ENCODE measurements at places on chromosomes 7 and 10. TPM values are rescaled to one million over a fixed set of nuclear protein-coding genes. Genes with fewer than 3 reads are reported as not detected.

The DHX32 gene
- total RNA-seq: 54.0 TPM

The MMD2 gene
- total RNA-seq: not detected

The MSMB gene
- total RNA-seq: not detected

GRCh38 chr10:44888886-44889285, 22.3 kb upstream of the TMEM72 start:
- no peak overlapping the region for H3K4me3 ChIP-seq
- H3K27ac ChIP-seq: no peak overlapping the region
- H3K36me3 ChIP-seq: no peaks in the 10 kb centered on the region
- H3K4me1 ChIP-seq: peaks cover 7% of the 10 kb centered on the region

GRCh38 chr7:96479015-96479645, 157.2 kb upstream of the SLC25A13 start:
- H3K27ac ChIP-seq: no peak overlapping the region
- no peak for DNase-seq
- H3K27me3 ChIP-seq: no peaks in the 10 kb centered on the region

DNA sequence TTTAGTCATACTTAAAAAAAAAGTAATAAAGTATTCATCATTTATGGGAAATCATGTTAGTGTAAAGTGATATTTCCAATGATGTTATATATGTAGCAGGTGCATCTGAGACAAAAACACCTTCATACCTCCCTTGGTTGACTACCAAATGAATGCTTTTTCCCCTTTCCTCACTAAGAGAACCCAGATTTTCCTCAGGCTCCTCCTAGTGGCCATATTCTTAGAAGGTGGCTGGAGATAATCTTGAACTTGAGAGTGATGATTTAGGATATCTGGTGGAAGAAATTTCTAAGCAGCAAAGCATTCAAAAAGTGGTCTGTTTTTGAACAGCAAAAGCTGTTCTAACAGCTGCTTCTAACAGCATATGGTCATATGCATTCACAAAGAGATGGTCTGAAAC, 16.8 kb upstream of the DNAH11 start:
- no peaks in the 10 kb centered on the region for H3K36me3 ChIP-seq
- no peak overlapping the region for H3K27ac ChIP-seq
- H3K4me1 ChIP-seq: no peaks in the 10 kb centered on the region
- no peak overlapping the region for H3K4me3 ChIP-seq

DNA sequence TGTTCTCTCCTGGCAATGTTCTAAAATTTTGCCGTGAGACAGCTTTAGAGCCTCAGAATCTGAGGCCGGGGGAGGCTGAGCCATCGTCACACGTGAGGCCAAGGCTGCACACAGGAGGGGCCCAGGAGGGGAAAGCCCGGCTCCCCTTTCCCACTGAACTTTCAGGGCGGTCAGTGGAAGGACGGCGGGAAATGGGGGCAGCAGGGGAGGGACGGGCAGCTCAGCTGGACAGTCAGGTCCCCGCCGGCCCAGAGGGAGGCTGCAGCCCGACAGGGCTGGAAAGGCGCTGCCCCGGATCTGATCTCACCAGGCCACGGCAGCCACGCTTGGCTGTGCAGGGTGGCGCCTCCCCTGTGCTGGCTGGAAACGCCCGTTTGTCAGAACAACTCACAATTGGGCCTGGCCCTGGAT, 43.3 kb upstream of the ADGRA1 start:
- no peaks in the 10 kb centered on the region for H3K36me3 ChIP-seq
- no peak for DNase-seq
- H3K27ac ChIP-seq: no peak overlapping the region
- H3K4me3 ChIP-seq: no peak overlapping the region
- H3K4me1 ChIP-seq: no peaks in the 10 kb centered on the region

GRCh38 chr7:43726466-43726865, 2.9 kb downstream of the COA1 start:
- H3K4me3 ChIP-seq: no peak overlapping the region
- H3K27ac ChIP-seq: no peak overlapping the region
- DNase-seq: no peak
- no peaks in the 10 kb centered on the region for H3K27me3 ChIP-seq
- H3K36me3 ChIP-seq: peaks cover 3% of the 10 kb centered on the region

Data from endothelial cell (in vitro differentiated cells).